CD4-positive, alpha-beta T cell (primary cell): ENCODE measurements at places on chromosomes 6 and 20. TPM values are rescaled to one million over a fixed set of nuclear protein-coding genes. Genes with fewer than 3 reads are reported as not detected.

- DNase-seq: no peak
Observed at GRCh38 chr6:18654821-18655220, 267.7 kb downstream of the RNF144B start.

The FRK gene
- not detected for total RNA-seq

DNA sequence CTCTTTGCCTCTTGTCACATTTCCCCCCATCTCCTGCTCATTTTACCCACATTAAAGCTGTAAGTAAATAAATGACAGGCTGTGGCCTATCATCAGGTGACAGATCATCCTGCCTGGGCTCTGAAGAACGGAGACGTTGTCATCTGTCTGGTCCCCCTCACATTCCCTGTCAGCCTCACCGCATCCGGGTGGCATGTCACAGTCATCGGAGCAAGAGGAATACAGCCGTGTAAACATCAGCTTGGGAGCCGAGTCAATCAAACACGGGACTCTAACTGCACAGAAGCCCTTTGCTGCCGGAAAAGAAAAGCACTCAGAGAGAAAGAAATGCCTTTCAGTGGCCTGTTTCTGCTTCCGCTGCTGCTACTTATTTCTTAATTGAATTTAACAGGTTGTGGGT is 371.9 kb upstream of the ID4 start:
- no peak for DNase-seq

The GTSF1L gene
- total RNA-seq: not detected

GRCh38 chr6:32153564-32154513 is at the start of gene PPT2:
PPT2 (plus strand) TSS chr6:32154141; CDS start chr6:32154595, 454 bp downstream.
- peak; percentile 61 for DNase-seq

GRCh38 chr20:25659999-25660398 is 36.2 kb upstream of the NANP start:
- no peak for DNase-seq

The MYLK2 gene
- total RNA-seq: not detected

GRCh38 chr20:51159303-51159702 is 136.4 kb upstream of the KCNG1 start:
- DNase-seq: no peak

GRCh38 chr6:116665464-116665863 is 3.1 kb downstream of the ZUP1 start:
- DNase-seq: no peak
